Renal cortical epithelial cell (primary cell): ENCODE measurements at places on chromosomes 1 and 21.

DNA sequence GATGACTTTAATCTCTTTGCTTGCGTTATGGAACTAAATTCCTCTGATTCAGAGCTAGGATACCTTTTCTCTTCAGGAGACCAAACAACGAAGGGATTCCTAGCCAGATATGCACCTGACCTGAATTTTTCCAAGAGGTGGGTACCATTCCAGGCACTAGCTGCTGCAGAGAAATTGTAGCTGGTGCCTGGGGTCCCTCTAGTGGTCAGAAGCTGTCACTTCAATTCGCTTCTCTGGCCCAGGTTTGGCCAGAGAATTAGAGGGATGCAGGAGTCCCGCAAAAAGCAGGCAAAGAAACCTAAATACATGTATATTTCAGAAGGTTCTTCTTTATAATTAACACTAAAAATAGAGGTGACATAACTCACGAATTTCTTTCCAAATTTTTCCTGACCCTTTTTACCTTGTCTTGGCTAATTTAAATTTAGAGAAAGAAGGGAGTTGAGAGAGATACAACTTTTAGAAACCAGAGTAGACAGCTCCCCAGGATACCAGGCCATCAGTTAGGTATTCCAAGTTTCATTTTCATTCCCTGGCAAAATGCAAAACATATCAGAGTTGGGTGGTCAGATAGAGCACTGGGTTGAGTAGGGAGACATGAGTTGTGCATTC is 9.6 kb downstream of the ACKR1 start:
- peak; percentile 27 for DNase-seq

DNA sequence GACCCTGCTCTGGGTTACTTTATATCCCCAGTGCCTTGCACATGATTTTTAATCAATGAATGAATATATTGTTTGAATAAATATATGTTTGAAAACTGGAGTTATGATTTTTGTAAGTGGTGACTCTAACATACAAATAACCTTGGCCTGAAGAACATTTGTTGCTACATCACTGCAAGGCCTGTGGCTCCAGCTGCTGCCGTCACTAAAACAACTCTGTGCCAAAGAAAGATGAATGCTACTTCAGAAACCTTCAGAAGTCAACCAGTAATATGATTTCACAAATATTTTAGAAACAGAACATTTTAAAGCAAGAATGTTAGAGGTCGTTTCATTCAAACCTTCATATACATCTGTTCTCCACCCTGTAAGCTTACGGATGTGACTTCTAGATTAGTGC is 60.6 kb upstream of the SEC16B start:
- no peak for DNase-seq

DNA sequence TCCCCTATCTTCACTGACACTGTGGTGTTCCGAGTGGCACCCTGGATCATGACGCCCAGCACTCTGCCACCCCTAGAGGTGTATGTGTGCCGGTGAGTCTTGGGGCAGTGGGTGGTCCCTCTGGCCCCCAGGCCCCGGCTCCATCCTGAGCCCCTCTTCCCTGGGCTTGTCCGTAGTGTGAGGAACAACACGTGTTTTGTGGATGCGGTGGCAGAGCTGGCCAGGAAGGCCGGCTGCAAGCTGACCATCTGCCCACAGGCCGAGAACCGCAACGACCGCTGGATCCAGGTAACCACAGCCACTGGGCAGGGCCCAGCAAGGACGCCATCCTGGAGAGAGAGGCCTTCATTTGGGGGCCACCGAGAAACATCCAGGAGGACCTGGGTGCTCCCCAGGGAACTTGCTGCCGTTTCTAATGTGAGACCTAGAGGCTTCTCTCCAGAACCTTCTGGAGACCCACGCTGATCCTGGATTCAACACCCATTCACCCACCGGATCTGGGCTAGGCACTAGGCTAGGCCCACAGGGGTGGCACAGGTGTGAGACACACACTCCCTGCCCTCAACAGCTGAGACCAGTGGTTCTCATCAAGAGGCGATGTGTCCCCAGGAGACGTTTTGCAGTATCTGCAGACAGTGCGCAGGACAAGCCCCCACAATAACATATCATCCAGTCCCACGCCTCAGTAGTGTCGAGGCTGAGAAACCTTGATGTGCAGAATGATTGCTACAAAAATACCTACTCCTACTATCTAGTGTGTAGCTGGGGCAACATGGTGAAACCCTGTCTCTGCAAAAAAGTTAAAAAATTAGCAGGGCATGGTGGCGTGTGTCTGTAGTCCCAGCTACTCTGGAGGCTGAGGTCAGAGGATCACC is 22.2 kb downstream of the PADI3 start:
- no peak for DNase-seq

DNA sequence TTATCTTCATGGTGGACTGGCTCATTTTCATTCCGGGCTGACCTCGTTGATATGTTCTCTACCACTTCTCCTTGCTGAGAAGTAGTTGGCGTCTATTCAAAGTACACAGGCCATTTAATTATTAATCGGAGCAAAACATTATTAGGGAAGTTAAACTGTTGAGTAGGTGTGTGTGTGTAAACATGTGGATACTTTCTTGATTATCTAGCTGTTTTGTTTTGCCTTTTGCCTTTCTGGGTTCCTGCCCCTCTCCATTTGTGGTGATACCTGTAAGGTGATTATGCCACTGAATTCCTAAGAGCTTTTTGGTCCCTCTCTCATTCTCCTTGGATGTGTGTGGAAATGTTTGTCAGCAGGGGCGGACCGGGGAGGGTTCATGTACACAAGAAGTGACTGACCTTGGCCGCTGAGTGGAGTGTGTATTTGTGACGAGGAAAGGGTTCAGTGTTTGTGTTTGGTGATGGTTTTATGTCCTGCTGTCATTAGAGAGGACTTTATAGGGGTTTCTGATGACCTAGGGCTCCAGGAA is 56.6 kb upstream of the PPP2R5A start:
- DNase-seq = peak; percentile 96

DNA sequence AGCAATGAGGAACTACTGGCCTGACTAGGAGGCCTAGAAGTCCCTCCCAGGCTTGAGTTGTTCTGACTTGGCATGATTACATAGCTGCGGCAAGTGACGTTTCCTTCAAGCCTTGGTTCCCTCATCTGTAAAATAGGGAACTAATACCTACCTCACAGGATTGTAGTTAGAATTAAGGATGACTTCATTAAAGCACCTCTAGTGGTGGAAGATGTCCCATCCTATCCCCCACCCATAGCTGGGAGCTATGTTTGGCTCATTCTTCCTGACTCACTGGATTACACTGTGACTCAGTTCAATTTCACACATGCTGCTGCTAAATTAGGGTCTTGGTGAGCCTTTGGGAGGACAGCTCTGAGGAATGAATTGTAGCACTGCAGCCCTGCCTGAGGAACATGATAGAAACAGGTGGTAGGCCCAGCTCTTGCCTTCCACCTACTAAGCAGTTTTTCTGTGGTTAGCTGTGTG is 6.0 kb upstream of the SHISA4 start:
- DNase-seq = peak; percentile 62

DNA sequence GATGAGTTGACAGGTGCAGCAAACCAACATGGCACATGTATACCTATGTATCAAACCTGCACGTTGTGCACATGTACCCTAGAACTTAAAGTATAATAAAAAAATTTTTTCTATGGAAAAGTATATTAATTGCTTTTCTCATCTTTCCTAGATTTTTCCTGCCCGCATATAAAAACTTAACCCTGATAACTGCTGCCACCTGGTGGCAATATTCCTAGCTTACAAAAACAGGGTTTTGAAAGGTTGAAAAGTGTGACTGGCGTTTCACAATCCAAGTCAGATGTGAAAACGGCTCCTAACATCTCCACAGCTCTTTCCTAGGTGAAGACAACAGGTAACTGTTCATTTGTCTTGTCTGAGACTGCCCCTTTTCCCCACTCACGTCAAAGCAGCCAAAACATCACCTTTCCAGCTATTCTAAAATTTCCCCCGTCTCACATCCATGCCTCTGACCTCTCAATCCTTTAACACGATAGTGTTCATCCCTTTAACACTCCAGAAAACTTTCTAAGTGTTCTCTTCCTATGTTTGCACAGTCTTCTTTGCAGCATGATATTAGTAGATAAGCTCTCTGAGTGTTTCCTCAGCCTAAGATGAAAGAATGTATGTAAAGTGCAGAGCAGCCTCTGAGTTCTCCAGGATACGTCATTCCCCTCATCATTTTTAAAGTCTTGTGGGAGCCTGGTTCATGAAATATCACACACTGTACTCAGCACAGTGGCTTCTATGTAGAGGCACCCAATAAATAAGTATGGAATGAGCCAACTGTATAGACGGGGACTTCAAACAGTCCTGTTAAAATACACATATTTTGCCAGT is 27.5 kb downstream of the OVGP1 start:
- DNase-seq = peak; percentile 47

- no peak for DNase-seq
Observed at GRCh38 chr21:32120230-32120629, 158.6 kb downstream of the MIS18A start.

DNA sequence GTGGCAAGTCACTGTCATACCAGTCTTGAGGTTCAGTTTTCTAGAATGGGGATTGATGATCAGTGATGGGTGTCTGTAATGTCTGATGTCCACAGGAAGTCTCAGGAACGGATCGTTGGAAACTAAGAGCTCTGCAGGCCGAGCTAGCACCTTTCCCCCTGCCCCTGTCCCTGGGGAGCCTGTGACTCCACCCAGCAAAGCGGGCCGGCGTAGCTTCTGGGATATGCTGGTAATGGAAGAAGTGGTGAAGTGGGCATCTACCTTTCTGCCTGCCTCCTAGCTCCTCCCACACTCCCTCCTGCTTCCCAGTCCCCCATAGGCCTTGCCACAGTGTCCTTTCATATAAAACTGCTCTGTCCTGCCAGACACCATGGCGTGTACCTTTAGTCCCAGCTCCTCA is 13.4 kb downstream of the HYI start:
- DNase-seq = no peak

- DNase-seq = no peak
Observed at GRCh38 chr1:237574536-237574935, 316.2 kb downstream of the ZP4 start.

DNA sequence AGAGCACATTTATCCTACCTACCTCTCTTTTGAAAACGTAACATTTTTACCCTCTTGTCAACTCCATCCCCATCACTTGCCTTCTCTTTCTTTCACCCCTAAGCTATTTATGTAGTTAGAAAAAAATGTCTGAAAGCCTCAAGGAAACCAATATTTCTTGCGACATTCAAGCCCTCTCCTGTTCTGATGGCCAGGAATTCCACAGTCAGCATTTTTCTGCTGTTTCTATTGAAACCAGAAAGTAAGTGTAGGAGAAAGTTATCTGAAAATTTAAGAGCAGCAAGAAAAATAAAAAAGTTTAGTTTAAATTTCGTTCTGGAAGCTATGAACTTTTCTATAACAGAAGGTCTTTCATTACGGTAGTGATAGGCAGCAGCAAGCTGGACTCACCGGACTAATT is 247.6 kb upstream of the PBX1 start:
- no peak for DNase-seq

GRCh38 chr1:30650968-30651320 is 72.4 kb downstream of the MATN1 start:
- DNase-seq = no peak

DNA sequence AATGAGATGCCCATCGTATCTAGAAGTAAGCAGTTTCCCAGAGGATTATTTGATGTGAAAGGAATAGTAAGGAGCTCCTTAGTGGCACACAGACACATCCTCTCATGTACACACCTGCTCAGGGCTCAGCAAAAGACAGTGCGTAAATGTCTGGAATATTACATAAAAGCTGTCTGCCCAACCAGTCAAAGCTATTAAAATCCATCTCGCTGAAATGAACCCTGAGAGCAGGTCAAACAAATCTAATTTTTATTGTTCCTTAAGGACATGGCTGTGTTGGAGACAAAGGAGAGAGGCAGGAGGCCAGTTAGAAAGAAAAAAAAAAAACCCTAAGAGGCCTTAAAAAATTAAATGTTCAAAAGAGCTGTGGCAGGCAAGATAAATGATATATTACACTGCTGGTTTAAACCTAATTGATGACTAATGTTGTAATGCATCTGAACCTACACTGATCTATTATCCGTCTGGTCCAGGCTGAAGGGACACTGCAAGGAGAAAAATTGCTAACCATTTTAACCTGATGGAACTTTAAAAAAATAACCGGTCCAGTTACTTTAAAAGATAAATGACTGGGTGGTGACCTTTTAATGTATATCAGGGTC is 58.5 kb upstream of the FGGY start:
- no peak for DNase-seq

DNA sequence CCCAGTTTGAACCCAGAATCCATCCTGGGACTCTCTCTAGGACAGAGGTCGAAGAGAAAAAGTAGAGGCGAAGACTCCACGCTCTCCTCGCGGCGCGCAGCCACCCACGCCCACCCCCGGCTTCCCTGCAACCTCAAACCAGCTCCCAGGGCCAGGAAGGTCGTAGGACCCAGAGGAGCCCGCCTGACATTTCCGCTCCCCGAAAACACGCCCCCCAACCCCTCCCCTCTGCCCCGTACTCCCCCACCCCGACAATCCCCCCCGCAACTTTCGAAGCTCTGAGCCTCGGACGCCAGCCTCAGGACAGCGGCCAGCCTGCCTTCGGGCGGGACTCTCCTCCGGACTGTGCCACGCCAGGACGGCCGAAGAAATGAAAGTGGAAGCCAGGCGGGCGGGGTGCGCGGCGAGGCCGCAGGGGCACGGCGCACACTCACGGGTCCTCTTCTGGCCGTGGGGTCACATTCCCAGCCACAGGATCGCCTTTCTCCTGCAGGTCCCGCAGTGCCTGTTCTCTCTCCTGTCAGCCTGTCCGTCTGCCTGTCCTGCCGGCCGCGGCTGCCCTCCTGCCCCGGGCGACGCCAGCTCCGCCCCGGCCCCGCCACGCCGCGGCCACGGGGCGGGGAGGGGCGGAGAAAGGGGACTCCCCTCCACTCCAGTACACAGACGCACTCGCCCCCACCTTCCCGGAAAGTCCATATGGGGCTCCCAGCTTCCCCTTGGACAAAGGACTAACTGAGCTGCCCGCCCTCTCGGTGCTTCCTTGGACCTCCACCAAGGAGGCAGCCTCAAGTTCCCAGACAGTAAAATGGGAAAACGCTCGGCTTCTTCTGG is at the start of gene MOB3C:
Gene MOB3C, minus strand, starts transcription at position 535 of the 831 bp plus-strand sequence. CDS start 3,490 bp downstream, outside the sequence.
- DNase-seq = peak; percentile 13

DNA sequence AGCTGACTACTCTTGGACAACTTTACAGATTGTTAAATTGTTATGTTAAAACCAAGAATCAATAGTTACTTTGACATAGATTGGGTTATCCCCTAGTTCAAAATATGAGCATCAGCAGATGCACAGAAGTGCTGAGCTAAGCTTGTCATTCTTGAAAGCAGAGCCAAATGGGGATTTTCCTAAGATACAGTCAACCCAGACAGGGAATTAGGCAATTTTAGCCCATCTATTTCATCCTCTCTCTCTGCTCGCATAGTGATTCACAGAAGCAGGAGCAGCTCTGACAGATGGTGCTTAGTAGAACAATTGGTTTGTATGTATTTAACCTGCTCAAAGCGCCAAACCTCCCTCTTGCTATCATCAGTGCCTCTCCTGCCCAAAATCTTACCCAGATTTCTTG is 27.9 kb upstream of the PRRC2C start:
- DNase-seq = peak; percentile 55
